Bronchial smooth muscle cell (primary cell): ENCODE measurements at places on chromosomes 2 and 18. TPM values are rescaled to one million over a fixed set of nuclear protein-coding genes. Genes with fewer than 3 reads are reported as not detected.

NGEF gene
- total RNA-seq: 1.9 and 11.2 TPM in 2 replicates

CPSF3 gene
- total RNA-seq: 41.3 and 43.8 TPM in 2 replicates

RNU2-63P gene
- 17.5 and 251 TPM in 2 replicates for total RNA-seq

CABLES1 gene
- total RNA-seq: 16.8 and 20.5 TPM in 2 replicates

MC4R gene
- not detected in 2 replicates for total RNA-seq

C2orf42 gene
- 15.8 and 25.9 TPM in 2 replicates for total RNA-seq

KIF1A gene
- total RNA-seq: under 0.01 TPM in 1 of 2 replicates, not detected in the other

TMEM178A gene
- total RNA-seq: 0.69 and 2.7 TPM in 2 replicates

PLEKHM3 gene
- 10.6 and 18.6 TPM in 2 replicates for total RNA-seq
